NCI-H2107 (cell line): ENCODE measurements at places on chromosomes 1 and 21.

DNA sequence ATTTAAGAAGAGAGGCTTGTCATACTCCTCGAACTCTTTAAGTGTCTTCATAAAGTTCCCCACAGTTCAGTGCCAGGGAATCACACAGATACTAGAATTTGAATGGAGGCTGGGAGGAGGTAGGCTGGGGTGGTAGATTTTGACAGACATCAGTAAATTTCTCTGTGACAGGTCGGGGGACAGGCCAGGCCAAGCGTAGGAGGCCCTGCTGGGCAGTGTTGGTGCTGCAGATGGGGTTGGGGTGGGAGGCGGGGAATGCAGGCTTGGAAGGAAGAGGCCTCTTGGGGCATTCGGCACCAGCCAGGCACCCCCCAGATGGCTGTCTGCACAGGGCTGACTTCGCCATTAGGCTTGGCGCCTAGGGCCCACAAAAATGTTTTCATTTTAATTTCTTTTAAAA is 84.0 kb downstream of the MAN1C1 start:
- no peak for DNase-seq

GRCh38 chr1:29801561-29801973 is 565.2 kb downstream of the PTPRU start:
- no peak for DNase-seq

DNA sequence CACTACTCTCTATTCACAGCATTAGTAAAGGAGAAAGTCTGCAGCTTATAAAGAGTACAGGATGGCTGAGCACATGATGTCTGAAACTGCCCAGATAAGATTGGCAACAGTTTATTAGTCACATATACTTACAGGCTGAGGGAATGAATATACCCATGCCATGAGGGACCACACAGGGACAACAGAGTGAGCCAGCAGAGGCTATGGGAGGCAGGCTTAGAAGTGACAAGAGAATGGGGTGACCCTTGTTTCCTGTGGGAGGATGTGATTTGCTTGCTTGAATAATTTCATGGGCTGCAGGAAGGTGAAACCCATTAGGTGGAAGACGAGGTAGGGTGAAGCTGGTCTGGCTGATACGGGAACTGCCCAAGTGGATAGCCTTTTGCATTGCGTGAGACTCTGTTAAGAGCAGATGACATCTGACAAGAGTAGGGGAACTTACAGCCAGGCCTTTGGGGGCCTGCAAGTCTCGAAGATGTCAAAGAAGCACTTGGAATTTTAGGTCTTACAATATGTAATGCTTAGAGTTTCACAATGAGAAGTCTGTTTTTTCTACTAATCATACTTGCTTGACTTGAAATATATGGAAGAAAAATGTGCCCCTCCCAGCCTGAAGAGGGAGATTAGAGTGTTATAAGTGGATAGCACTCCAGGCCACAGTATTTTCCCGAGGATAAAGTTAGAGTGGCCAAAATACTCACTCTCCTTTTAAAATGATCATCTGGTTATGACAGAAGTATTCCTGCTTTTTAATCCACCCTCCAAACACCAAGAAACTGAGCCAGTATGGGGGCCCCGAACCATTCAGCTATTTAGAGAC is 34.6 kb upstream of the TNFSF4 start:
- DNase-seq = no peak

DNA sequence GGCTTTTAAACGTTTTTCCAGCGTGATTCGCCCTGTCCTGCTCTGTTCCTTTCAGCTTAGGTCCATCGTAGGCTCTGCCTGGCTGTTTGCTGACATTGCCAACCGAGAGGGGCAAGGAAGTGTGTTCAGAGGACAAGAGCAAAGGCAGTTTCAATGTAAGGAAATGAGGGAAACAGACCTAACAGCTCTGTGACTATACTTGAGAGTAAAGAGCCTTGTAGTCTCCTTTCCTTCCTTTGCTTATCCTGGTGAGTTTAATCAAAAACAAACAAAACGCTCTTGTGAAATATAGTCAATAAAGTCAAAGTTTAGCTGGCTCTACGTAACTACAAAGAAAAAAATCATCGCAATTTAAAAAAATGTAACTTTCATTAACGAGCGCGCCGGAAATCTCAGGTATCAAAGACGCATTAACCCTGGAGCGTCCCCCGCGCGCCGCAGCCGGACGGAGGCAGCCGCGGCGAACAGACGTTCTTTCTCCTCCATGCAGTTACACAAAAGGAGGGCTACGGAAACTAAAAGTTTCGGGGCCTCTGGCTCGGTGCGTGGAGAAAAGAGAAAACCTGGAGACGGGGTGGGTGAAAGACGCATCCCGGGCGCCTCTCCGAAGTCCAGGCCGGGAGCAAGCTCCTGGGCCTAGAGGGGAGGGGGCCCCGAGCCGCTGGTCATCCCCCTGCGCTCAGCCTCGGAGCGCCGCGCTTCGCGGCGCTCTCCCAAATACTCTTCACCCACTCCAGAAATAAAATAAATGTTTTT is 617 bp upstream of the ADGRL2 start:
- DNase-seq = no peak

DNA sequence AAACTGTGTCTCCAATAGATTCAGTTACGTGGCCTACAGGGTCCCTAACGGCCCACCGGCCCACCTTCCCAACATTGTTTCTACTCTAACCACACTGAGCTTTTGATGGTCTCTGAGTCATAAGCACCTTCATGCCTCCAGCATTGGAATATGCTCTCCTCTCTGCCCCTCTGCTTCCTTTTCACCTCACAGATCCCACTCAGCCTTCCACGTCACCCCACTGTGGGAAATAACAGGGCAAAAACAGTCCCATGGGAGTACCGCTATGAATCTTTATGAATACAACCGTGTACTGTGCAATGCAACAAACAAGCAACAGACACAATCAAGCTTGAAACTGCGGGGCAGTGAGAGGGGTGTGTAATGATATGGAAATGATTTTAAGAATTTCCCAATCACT is 5.3 kb upstream of the SARS1 start:
- no peak for DNase-seq
